ENCODE measurements at places on chromosomes 3 and 15.
A peak's percentile ranks its signal among the peaks of the same experiment; 100 is the strongest.

GRCh38 chr3:184872200-184872599 is 60.2 kb downstream of the VPS8 start:
- no peak for DNase-seq

GRCh38 chr15:51396921-51397320 is 55.5 kb downstream of the GLDN start:
- no peak for DNase-seq

DNA sequence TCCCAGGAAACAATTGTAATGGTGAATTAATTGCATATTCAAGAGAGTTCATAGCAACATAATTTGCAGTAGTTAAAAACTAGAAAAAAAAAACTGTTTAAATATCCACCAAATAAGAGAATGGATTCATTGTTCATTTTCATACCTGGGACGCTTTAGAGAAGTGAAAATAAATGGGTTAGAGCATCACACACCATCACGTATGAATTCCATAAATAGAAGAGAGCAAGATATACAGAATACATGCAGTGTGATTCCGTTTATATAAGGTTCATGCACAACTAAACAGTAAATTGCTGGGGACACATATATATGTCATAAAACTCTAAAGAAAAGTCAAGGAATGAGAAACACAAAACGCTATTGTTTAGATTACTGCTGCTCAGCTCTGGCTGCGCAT is 577.0 kb upstream of the KCNMB2 start:
- DNase-seq = no peak

DNA sequence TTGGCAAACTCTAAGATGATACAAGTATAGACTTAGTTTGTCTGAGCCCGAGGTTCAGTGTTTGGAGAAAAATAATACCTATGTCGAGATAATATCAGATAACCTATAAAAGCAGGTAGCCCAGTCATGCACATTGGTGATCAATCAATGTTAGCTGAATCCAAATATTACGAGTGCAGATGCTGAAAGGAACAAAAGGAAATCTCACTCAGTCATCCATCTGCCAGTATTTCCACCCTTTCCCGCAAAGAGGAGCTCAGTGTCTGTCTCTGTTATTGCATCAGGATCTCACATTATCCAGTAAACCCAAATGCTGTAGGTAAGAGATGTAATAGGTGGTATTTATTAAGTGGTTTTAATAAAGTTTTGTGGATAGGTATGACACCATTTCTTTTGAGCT is 251.2 kb upstream of the CTDSPL start:
- no peak for DNase-seq

- DNase-seq = no peak
Measured at GRCh38 chr3:139746481-139746880, 68.7 kb upstream of the NMNAT3 start.

GRCh38 chr15:81492331-81492968 is 118.4 kb upstream of the TMC3 start:
- peak; percentile 89 for DNase-seq

DNA sequence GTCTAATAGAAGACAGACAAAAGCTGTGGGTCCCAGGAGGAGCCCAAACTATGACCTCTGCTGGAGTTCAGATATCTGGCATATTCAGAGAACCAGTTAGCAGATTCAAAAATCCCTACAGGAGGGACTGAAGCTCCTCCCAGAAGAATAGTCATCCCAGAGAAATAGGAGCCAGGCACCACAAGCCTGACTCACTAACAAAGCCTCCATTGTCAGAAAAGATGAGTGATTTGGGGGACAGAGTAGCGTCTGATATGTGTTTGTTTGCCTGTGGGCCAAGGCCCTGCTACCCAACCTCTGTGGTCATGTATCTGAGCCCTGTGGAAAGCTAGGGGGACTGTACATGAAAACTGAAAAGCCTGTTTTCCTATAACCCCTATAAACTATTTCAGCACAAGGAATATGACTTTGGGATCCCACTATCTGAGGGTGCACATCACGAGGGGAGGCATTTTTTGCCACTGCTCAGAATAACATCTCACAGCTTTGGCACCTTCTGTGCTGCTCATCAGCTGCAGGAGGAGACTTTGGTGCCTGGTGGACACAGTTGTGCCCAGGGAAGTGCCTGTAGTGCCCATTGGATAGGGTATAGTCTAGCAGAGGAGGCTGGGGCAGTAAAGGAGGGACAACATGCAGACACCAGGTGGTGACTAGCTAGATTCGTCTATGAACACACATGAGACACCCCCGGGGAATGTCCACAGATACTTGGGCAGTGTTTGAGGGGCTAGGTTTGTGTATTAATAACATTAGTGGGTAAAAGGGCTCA is 9.7 kb upstream of the LARP6 start:
- DNase-seq = peak; percentile 80

DNA sequence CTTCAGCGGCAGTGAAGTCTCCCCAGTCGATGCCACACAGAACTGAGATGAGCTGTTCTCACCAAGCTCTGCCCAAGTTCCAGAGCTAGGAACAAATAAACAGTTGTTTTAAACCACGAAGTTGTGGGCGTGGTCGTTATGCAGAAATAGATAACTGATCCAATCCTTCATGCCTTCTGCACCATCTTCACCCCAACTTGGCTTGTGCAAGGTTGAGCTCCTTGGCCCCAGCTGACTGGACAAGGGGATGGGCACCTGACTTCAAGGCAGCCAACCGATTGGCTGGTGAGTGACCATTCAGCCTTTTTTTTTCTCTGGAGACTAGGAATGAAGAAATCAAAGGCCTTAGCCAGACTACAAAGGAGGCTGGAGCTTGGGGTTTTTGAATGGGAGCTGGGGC is 23.9 kb downstream of the LINGO1 start:
- DNase-seq = peak; percentile 38

DNA sequence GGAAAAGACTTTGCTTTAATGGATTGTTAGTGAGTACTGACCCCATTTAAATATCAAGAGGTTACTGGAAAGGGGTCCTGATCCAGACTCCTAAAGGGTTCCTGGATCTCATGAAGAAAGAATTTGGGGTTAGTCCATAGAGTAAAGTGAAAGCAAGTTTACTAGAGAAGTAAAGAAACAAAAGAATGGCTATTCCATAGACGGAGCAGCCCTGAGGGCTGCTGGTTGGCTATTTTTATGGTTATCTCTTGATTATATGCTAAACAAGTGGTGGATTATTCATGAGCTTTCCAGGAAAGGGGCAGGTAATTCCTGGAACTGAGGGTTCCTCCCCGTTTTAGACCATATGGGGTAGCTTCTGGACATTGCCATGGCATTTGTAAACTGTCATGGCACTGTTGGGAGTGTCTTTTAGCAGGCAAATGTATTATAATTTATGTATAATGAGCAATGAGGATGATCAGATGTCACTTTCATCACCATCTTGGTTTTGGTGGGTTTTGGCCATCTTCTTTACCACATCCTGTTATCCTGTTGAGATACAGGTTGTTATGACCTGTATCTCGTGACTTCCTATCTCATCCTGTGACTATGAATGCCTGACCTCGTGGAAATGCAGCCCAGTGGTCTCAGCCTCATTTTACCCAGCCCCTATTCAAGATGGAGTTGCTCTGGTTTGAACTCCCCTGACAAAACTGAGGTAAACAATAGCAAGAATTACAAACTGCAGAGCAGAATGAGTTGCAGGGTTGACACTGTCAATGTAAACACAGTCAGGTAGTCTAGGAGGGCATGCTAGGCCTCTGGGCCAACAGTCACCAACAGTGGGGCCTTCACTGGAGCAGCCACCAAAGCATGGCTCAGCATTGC is 10.3 kb upstream of the GPR160 start:
- DNase-seq = no peak

DNA sequence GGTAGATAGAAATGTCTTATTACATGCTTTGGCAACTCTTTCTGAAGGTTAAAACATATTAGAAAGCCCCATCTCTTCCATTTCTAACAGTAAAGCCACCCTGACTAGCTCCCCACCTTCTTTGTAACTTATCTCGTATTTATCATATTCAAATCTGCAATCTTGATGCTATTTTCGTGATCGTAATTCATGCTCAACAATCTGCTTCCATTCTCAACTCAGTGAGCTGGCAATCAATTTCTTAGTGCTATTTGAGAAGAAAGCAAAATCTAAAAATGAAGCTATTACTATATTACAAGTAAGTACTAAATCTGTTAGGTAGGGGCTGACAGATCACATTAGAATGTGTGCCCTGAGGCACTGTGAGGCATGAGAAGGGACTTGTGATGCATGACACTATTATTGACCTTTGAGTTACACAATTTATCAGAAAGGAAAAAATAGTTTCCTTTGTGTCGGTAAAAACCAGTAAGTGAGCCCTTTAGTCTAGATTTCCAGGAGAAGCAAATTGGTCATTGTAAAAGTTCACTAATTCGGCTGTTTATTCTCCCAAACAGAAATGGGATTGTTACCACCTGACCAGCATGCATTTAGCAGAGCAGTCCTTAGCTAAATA is 379.7 kb upstream of the CNTN6 start:
- no peak for DNase-seq

GRCh38 chr3:111666041-111666735 is 71.0 kb upstream of the ZBED2 start:
- peak; percentile 9 for DNase-seq

GRCh38 chr3:112384769-112385168 is 51.8 kb downstream of the CD200 start:
- no peak for DNase-seq

- no peak for DNase-seq
Measured at GRCh38 chr3:121529308-121529707, 16.5 kb downstream of the POLQ start.

DNA sequence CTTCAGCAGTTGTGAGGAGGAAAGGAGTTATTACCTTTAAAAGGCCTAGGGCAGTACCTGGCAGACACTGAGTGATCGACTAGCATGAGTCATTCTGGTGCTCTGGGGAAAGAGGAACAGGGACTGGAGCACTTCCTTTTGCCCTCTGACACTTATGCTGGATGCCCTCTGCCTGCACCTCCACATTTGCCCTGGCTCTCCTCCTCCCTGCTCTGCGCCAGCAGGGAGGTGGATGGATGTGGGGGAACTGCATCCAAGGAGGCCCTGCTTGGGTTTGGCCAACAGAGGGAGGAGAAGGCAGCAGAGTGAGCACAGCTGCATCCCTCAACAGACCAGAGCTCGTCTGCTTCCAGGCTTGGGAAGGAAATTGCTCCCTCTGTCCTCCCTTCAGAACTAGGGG is 75.0 kb downstream of the SEMA5B start:
- peak; percentile 44 for DNase-seq

GRCh38 chr3:104676241-104676640 is 690.5 kb upstream of the ALCAM start:
- DNase-seq = no peak

DNA sequence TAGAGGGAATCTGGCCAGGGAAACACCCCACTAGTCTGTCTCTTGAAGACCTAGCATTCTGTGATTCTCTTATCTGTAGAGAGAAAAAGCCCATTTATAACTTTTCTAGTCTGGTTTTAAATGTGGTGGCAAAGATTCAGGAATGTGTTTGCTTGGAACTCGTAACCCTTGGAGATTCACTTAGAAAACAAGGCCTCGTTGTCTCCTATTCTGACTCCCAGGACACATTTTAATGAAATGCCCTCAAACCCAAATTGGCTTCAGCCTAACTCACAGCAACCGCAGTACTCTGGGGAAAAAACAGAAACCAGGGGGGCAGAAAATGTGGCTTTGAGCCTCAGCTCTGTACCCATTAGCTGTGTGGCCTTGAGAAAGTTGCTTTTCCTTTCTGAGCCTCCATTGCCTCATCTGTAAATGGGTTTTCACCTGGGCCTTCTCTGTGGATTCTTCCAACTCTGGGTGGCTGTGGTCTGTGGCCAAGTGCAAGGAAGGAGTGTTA is 36.5 kb downstream of the RPLP1 start:
- no peak for DNase-seq

- DNase-seq = no peak
Measured at GRCh38 chr3:108603691-108604090, 14.2 kb downstream of the DZIP3 start.

- no peak for DNase-seq
Measured at GRCh38 chr3:37816271-37816670, 45.4 kb upstream of the CTDSPL start.

- DNase-seq = peak; percentile 55
Measured at GRCh38 chr15:90530250-90531051, 728 bp downstream of the CRTC3 start.

DNA sequence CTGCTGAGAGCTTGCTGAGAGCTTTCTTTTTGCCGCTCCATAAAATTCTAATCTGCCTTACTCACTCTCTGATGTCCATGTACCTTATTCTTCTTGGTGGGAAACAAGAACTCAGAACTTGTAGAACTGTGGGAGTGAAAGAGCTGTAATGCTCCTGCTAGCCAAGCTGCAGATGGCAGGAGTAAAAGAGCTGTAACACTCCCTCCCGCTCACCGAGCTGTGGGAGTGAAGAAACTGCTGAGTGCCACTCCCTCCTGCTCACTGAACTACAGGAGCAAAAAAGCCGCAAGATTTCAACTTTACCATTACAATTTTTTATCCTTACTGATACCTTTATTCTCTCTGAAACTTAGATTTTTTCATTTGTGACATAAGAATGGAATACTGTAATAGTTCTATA is 199.1 kb downstream of the SI start:
- DNase-seq = no peak

DNA sequence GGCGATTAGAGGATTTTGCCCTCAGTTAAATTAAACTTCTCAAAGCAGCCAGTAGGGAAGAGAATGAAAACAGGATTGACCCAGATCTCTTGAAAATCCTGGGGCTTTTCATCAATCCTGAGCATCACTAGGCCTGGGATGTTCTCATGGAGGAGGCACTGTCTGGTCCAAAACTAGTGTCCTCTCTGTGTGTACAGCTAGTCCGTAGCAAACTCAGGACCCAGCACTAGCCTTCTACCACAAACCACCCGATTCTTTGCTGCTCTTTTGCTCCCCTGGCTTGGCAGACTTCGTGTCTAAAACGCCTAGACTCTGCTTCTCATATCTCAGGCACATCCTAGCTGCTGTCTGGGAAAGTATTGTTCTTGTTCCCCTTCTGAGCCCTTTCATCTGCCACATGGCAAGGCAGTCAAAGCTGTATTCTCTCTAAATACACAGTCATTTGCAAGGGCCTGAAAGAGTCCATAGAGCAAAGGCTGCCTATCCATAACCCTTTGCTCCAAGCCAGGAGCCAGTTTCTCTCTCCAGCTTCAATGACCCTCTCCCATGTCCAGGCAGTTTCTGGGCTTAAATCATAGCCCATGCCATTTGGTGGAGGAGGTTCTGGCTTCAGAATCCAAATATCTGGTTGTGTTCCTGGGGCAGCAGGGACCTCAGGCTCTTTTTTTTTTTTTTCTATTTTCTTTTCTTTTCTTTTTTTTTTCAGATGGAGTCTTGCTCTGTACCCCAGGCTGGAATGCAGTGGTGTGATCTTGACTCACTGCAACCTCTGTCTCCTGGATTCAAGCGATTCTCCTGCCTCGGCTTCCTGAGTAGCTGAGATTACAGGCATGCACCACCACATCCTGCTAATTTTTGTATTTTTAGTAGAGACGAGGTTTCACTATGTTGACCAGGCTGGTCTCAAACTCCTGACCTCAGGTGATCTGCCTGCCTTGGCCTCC is 52.4 kb downstream of the CDC25A start:
- no peak for DNase-seq

- peak; percentile 57 for DNase-seq
Measured at GRCh38 chr15:25947323-25948314, 84.5 kb upstream of the ATP10A start.

GRCh38 chr3:32613183-32613582 is 42.5 kb upstream of the DYNC1LI1 start:
- no peak for DNase-seq

- DNase-seq = no peak
Measured at GRCh38 chr3:141345528-141345927, 22.8 kb upstream of the ZBTB38 start.

GRCh38 chr15:73329501-73330200 is 39.1 kb downstream of the HCN4 start:
- DNase-seq = no peak

- no peak for DNase-seq
Measured at GRCh38 chr15:42070976-42071350, 23.4 kb downstream of the PLA2G4D start.

GRCh38 chr3:106183762-106184391 is 315.1 kb upstream of the CBLB start:
- peak; percentile 13 for DNase-seq
